HuH-7 (cell line): ENCODE measurements at places on chromosomes 12 and 14.

DNA sequence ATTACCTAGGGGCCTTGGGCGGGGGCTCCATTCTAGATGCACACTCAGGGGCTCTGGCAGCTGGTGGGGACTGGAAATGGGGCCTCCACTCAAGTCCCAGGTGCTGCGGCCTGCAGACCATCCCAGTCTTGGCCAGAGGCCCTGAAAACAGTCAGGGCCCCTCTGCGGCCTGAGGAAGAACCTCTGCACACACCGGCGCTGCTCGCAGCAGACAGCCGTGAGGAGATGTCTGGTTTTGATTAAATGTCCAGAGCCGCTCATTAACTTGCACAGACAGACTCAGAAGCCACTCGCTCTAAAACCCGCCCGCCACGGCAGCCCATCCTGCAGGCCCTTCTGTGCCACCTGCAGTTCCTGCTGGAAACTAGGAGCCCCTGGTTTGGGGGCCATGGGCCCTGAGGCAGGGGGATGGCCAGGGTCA, 36.4 kb upstream of the NCOR2 start:
- no peak for DNase-seq

DNA sequence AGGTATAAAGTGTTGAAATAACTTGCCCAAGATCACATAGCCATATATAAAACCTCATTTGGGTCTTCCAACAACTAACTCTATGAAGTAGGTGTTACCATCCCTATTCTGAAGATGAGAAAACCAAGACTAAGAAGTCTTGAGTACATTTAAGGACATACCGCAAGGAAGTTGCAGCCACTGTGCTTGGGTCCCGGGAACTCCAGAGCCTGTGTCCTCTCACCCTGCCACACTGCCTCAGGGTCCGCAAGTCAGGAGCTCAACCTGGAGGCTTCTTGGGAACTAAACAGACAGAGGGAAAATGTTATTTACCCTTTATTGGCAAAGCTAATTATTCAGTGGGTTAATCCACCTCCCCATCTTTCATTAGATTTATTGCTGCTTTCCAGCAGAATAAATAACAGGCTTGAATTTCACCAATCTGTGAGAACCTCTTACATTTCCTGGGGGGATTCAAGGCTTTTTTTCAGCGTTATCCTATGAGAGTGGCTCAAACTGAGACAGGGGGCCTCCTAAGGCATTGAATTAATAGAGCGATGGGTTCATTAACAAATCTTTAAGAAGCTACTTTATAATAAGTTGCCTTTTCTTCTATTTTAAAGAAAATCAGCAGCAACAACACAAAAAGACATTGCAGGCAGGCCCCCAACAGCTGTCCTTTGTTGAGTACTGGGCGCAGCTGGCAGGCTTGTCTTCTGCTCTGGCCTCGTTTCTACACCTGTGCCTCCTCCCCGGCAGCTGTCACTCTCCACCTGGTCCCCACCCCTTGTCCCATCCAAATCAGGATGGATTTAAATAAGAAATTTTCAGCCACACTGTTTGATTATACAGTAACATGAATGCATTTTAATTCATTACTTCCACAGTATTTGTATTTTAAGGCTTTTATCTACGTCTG, 25.3 kb downstream of the PHLDA1 start:
- DNase-seq, result no peak

DNA sequence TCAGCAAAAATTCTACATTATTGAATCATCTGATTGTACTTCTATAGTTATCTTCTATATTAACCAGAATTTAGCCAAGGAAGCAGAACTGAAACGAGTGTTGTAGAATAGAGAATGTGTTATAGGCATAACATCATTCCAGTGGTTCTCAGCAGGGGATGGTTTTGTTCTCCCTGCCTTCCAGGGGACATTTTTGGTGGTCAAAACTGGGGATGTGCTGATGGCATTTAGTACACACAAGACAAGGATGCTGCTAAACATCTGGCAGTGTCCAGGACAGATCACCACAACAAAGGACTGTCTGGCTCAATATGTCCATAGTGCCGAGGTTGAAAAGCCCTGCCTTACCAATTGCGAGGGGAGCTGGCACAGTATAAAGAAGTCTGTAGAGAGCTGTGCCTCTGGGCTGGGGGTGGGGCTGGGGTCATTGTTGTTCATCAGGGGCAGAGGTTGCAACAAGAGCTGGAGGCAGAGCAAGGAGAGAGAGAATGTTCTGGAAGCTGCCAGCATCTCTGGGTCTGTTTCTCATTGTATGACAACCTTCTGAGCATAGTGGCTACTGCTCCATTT, 1472.8 kb downstream of the AACS start:
- no peak for DNase-seq

DNA sequence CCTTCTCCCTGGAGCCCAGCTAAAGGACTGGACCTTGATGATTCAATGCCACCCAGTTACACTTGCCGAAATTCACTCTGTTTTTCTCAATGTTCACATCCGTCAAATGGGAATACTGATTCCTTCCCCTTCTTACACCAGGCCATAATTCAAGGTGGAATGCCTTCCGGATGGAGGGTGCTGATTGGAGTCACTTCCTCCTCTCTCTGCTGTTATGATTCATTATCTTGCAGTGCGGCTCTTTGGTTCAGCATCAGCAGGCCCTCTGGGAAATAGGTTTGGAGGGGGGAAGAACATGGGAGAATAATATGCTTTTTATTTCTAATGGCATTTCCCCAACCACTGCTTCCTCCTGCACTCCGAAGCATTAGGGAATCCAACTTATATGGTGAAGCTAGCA, 390.6 kb upstream of the TBX3 start:
- no peak for DNase-seq

- DNase-seq, result peak; percentile 19
Observed at GRCh38 chr12:8860165-8860961, 37.9 kb downstream of the A2ML1 start.

DNA sequence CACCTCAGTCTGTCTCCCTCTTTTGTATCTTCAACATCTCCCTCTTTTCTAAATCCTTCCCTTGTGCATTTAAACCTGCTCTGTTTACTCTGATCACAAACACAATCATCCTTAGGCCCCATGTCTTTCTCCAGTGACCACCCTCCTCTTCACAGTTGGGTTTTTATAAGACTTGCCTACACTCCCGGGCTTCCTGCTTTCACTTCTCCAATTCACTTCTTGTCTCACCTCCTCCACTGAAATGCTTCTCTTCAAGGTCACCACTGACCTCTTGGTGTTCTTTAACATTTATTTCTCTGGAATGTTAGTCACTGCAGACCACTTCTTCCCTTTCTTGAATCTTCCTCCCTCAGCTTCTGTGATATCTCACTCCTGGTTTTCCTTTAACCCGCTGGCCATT, 8.7 kb upstream of the SMCO2 start:
- no peak for DNase-seq
